ENCODE measurements at places on chromosomes 13 and 19.

GRCh38 chr13:42969565-42970172 lies 22.4 kb downstream of the EPSTI1 start:
- DNase-seq, result no peak

- no peak for DNase-seq
Observed at GRCh38 chr13:97015661-97016350, 21.5 kb upstream of the OXGR1 start.

DNA sequence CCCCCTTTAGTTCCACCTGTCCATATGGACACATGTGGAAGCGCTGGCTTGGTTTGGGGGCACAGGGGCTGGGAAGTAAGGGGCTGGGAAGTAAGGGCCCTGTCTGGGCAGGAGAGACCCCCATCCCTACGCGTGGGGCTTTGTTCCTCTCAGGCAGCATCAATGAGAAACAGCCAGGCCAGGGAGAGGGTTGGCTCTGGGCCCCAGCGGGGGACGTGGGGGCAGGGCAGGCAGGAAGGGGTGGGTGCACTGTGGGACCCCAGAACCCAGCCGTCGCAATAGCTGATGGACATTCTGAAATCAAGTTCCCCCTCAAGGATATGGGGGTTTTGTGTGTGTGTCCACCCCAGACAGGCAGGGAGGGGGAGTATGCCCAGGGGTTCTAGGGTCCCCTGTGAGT lies 1.2 kb downstream of the NCAN start:
- no peak for DNase-seq

DNA sequence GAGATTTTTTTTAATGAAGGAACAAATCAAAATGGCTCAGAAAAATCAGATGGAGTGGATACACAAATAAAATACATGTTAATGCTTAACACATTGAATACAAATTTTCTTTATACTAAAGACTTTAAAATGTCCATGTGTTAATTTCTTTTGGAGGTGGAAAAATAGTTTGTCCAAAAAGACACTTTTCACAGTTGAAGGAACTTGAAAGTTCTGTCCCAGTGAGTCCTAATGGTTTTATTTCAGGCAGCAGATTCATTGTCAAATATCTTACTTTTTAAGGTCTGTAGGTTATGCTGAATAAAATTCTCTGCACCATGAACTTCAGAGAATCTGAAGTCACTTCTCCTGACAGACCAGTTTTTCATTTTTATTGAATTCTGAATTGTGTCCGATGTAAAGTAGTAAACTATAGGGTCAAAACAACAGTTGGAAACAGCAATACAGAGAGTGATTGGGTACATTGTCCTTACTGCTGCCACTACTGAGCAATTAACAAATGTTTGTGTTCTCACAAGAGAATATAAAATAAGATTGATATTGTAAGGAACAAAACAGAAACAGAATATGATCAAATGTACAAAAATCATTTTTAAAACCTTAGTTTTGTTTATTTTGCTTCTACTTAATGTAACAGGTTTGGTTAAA lies 1.6 kb downstream of the LPAR6 start:
- no peak for DNase-seq

- DNase-seq, result no peak
Observed at GRCh38 chr19:7480970-7481255, 7.9 kb downstream of the PEX11G start.

DNA sequence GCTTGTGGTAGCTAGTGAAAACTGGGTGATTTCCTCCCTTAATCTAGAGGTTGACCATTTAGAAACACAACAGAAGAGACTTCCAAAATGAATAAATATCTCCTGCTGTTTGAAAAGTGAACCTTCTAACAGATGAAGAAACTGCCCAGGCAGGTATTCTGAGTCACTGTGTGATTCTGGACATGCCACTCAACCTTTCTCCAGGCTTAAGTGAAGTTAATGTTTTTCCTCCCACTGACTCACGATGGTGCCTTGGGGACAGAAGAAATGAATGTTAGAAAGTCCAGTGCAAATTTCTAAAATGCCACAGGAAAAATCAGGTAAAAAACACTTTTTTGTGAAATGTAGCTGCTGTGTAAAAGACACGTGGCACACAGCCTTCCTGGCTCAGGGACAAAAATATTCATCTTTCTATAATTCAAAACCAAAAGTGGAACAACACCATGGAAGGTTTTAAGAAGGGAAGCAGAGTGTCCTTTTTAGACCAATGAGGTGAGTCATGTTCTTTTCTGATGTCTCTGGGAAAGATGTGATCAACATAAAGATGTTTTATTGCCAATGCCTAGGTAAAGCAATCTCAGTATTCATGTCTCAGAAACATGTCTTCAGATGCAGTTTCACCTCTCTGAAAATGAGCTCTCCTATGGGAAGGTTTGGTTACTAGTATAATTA lies 9.1 kb downstream of the UBE2L5 start:
- no peak for DNase-seq

DNA sequence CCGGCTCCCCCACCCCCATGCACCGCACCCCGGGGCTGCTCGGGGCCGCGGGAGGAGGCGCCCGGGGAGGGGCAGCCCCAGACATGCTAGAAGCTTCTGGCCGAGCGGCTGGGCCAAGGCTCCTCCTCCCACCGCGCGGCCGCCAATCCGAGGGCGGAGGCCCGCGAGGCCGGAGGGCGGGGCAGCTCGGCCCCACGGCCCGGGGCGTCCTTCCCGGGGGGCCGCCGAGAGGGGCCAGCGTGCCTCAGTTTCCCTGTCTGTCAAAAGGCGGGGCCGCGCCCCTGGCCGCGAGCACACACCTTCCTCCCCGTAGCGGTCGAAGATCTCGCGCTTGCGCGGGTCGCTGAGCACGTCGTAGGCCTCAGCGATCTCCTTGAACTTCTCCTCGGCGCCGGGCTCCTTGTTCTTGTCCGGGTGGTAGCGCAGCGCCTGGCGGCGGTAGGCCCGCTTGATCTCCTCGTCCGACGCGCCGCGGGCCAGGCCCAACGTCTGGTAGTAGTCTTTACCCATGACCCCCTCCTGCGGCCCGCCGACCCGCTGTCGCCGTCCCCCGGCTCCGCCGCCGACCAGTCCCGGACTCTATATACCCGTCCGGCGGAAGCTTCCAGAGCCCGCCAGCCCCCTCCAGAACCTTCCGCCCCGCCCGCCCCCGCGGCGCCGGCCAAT lies at the start of gene DNAJB1:
Gene DNAJB1 (minus strand): TSS at position 558 of the 666 bp plus-strand sequence. CDS start 48 bp downstream, at position 510.
- DNase-seq, result no peak

DNA sequence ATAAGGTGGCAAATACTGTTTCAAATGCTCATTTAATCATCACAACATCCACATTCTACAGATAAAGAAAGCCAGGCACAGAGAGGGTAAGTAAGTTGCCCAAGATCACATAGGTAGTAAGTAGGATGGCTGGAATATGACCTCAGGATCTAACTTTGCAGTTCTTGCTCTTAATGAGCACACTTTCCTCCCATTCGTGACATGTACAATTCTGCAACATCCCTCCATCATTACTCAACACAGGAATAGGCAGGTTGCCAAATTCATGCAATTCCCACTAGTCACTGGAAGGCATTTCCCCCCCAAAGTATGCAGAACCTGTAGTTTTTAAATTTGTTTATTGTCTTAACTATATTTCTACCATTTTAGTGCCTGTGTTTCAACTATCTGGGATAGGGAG lies 109.2 kb downstream of the OLFM4 start:
- DNase-seq, result no peak

GRCh38 chr13:99390601-99391000 lies 83.4 kb upstream of the GPR183 start:
- DNase-seq, result no peak

GRCh38 chr19:8457209-8457608 lies 12.4 kb downstream of the HNRNPM start:
- no peak for DNase-seq

GRCh38 chr13:105502193-105502592 lies 1033.3 kb downstream of the EFNB2 start:
- no peak for DNase-seq

DNA sequence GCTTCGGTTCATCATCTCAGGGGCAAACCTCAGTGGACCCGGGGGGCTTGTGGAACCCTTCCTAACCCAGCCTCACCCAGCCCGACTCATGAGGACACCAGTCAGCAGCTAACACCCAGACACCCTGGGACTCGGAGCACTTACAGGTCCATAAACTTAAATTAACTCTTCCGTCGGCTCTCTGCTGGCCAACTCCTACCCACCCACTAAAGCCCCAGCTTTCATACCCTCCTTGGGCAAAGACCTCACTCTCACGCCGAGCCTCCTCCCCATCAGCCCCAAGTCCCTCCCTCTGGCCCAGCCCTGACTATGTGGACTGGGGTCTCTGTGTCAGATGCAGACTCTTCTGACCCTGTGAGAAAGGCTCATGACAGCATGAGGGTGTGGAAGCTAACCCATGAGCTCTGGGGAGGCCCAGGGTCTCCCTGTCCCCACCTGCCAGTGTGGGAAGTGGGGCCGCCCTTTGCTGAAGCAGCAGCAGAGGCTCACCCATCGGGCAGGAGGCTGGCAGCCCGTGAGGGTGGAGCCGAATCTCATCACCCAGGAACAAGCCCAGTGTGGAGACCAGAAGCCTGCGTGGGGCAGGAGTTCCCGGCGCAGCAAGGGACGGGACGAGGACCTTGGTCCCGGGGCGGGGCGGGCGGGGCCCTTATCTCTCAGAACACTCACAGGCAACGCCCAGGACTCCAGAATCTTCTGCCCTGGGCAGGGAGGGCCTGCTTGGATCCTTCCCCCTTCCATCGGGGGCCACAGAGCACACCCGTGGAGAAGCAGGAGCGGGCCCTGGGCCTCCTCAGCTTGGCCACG lies 19.8 kb downstream of the TCF3 start:
- DNase-seq, result no peak

DNA sequence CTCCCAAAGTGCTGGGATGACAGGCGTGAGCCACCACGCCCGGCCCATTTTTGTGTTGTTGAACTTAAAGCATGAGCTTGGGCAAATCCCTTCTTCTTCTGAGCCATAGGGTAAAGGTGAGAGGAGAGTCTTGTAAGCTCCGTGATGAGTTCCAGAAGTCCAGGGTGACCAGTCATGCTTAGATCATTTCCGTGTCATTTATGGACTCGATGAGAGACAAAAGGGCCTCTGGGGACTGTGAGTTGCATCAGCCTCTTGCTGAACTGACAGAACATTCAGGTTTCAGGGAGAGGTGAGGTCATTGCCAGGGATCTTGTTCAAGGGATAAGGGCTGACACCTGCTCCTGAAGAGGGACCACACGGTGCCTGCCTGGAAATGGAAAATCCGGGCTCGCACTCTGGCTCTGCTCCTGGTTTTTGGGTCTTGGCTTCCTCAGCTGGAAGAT lies 53.6 kb downstream of the GADD45B start:
- DNase-seq, result no peak

- no peak for DNase-seq
Observed at GRCh38 chr19:55644842-55645511, 1.5 kb downstream of the ZNF581 start.

DNA sequence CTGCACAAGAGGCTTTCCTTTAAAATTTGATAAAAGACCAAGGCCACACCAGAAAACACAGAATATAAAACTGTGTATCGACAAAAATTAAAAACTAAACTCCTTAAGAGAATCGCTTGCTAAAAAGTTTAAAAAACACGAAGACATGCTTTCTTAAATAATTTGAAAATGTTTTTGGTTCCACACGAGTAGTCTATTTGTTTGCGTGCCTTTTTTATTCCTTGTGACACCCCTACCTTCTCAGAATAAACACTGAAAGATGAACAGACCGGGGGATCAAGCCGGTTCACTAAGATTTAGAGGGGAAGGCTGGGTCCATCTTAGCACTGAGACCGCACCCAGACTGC lies 256.4 kb upstream of the STARD13 start:
- peak; percentile 4 for DNase-seq

DNA sequence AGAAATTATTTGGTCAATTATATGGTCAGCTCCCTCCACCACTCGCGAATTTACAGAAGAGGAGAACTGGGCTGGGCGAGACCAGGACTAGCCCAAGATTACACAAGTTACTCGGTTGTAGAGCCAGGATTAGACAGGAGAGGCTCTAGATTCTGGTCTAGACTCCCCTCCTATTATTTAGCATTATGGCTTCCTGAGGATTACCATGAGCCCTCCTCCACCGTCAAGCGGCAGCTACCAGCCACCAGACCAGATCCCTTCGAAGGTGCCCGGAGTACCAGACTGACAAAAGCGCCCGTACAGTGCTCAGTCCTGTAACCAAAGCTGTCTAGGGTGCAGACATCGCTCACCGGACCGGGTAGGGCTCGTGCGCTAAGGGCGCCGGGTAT lies 497 bp upstream of the MLNR start:
- no peak for DNase-seq

- no peak for DNase-seq
Observed at GRCh38 chr19:3785451-3785937, 687 bp downstream of the MATK start.

DNA sequence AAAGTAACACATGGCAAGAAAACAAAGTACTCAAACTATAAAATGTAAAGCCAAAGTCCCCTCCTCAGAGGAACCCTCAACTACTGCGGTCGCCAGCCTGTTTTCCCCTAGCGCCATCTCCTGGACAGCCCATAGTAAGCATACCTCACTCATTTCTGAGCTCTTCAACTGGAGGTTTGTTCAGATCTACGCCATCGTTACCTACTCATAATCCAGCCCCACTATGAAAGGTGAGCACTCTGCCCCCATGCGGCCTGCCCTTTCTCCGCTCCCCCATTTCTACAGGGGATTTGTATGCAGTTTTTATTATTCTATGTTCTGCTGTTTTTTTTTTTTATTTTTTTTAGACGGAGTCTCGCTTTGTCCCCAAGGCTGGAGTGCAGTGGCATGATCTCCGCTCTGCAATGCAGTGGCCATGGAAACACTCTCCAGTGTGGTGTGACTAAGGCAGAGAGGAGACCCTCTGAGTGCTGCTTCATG lies 26.2 kb downstream of the OPA3 start:
- no peak for DNase-seq

- DNase-seq, result no peak
Observed at GRCh38 chr19:3474010-3474409, 6.3 kb downstream of the SMIM24 start.

GRCh38 chr13:110746438-110746837 lies 32.9 kb downstream of the ING1 start:
- no peak for DNase-seq

Measured in right renal cortex interstitium (tissue), 3 donors.